Activated CD4-positive, alpha-beta T cell treated with anti-CD3 and anti-CD28 coated beads, Interleukin-2, Interleukin-6, amounts not matched to agents 100 ng/mL and 50 ng/mL, durations not matched to agents 16 hours and 8 hours (primary cell): ENCODE measurements at places on chromosomes 4 and X.
A peak's percentile ranks its signal among the peaks of the same experiment; 100 is the strongest.

GRCh38 chr4:106704253-106704870 lies 331.8 kb downstream of the DKK2 start:
- no peak for DNase-seq

- DNase-seq: no peak
Observed at GRCh38 chrX:71533516-71533850, 579 bp downstream of the OGT start.

DNA sequence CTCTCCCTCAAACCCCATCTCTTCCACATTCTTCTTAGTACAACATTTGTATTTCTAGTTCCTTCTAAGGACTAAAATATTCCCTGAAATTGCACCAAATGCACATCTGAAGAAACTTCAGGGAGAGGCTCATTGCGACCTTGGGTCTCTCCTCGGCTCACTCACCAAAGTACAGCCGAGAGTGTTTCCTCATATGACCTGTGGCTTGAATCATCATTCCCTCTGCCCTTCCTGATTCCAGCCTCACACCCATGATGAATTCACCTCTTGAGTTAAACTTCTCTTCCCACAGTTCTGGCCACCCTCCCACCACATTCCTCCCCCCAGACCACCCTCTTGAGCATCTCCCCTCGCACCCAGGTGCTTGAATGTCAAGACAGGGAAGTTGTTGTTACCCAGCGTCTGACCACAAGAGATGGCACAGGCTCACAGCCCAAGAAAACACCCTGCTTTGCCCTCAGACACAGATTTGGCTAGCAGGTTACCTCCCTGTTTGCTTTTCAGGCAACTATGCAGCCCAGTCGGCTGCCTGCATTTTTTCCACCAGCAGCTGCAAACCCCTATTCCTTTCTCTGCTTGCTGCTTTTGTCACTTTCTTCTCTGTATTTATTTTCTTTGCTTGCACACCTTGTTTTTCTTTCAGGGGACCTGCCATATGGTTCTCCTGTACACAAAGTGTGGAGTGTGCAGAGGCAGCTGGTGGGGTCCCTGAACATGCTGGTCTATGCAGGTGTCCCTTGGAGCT lies 214.8 kb downstream of the SPATA18 start:
- no peak for DNase-seq

DNA sequence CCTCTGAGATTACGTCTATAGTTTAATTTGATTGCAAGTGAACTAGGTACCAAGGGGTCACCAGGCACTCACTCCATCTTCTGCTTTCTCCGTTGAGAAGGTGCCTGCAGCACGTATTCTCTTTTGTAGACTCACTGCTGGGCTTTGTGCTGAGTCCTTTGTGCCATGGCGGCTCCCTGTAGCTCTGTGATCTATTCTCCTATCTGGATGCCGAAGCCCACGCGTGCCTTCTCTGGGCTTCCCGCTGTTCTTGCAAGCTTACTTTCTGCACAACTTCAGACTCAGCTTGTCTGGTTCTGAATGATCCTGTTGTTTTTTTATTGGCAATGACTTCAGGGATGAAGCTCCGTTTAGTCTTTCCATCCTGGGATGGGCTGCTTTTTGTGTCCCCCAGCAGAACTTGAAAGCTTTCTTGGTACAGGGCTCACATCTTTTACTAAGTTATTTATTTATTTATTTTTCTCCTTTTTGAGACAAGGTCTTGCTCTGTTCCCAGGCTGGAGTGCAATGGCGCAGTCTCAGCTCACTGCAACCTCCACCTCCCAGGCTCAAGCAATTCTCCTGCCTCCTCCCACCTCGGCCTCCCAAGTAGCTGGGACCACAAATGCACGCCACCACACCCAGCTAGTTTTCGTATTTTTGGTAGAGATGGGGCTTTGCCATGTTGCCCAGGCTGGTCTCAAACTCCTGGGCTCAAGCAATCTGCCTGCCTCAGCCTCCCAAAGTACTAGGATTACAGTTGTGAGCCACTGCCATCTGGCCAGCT lies 100.9 kb upstream of the NKX1-1 start:
- DNase-seq: no peak

DNA sequence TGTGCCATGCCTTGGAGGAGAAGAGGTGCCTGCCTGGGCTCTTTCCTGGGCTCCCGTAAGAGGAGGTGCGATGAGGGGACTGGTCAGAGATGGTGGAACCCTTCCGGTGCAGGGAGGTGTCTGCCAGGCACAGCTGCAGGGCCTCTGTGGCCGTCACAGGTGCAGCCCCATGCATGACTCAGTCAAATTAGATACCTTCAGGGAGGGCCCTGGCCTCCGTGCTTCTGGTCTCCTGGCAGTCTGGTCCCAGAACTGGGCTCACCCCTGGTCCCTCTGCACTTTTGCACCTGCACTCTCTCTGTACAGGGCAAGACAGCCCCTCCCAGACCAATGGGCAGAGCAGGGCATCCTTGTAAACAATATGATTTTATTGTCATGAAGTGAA lies 49.9 kb upstream of the LRPAP1 start:
- DNase-seq: no peak

DNA sequence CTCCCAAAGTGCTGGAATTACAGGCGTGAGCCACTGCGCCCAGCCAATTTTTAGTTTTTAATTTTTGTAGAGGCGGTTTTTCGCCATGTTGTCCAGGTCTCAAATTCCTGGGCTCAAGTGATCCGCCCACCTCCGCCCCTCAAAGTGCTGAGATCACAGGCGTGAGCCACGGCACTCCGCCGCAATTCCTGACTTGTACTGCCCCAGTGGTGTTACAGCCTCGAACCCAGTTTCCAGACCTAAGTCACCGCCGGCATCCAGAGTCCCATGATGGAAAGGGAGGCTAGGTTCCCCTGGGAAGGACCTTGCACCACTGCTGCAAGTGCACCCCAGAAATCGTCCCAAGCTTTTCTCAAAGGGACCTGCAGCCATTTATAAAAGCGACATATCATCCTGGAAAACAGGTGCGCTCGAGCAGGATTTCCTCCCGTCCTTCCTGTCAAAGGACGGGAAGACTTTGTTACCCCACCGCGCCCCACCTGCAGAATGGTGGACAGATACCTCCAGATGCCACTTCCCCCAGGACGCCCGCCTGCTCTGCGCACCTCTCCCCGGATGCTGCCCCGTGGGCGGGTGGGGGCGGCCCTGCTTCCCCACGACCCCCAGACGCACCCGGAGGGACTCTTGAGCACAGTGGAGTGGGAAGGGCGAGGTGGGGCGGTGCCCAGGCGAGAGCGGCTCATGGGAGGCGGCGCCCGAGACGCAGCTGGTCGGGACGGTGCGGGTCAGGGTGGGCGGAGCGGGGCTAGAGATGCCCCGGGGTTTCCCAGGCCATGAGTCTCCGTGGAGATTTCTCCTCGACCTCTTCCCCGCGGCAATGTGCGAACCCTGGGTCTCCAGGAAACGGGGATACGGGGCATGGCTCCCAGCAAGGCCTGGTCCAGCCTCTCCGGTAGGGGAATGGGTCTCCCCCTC lies 947 bp upstream of the RPL10 start:
- peak; percentile 78 for DNase-seq

DNA sequence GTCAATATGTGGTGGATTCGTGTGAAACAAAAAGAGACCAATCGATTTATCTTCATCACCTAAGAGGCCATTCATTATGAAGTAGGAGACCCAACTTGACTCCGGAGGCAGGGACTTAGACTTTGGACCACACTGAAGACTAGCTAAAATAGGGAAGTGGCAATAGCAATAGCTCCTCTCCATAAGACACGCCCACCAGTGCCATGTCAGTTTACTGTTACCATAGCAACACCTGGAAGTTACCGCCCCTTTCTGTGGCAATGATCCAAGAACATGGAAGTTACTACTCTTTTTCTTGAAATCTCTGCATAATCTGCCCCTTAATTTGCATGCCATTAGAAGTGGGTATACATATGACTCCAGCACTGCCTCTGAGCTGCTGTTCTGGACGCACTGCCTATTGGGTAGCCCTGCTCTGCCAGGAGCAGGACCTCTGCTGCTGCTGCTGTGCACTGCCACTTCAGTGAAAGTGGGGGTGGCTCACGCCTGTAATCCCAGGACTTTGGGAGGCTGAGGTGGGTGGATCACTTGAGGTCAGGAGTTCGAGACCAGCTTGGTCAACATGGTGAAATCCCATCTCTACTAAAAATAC lies 163.2 kb downstream of the PRKX start:
- no peak for DNase-seq
